NCI-H1694 (cell line): ENCODE measurements at places on chromosomes 2 and 18.

DNA sequence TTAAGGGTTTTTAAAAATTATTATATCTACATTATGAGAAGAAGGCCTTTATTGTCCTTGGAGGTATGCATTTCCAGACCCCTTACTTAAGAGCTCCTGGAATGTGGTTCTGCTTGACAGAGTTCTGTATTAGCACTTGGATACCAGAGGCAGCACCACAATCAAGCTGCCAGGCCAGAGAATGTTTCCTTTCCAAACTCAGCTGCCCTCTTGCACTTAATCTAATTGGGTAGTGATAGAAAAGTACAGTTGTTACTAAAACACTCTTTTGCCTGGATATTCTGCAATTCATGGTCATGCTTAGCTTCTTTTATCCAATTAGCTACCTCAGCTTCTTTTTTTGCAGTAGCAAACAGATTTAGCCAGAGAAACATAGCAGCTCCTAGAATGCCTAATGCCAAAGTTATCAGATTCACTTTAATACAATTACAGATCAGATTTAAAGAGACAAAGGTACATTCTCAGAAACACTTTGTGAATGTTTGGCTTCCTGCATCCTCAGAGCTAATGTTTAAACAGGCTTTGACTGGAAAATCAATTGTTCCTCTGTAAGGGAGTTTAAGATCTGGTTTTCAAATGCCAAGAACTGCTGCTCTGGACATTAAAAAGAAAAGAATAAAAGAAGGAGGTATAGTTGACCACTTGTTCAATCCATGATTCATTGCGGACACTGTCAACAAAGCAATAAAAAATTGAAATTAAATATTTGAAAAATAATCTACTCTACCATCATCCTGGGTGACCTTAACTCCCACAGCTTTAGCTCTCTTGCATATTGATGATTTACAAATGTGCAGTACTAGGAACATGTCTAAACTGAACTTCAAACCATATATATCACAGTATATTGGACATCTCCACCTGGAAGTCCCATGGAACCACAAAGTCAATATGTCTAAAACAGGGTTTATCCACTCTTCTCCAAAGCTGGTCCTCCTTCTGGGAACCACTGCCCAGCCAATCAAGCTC, 12.8 kb downstream of the NOSTRIN start:
- DNase-seq, result no peak

DNA sequence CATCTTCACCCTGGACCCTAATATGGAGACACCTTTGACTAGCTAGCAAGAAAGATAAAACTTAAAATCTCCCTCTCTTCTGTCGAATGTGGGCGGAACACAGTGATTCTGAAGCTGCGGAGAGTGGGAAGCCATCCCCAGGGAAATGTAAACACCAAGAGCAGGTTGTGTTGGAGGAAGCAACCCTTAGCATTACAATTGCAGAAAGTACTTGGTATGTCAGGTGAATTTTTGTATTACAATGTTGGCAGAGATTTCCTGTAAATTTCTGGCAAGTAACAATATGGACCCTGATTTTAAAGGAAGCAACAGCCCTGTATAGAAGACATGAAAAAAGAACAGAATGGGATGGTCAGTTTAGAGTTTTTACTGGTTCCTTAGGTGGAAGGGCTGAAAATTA, 35.8 kb downstream of the TSN start:
- no peak for DNase-seq

GRCh38 chr2:27381577-27382181, 1.1 kb upstream of the ZNF513 start:
- DNase-seq, result no peak

DNA sequence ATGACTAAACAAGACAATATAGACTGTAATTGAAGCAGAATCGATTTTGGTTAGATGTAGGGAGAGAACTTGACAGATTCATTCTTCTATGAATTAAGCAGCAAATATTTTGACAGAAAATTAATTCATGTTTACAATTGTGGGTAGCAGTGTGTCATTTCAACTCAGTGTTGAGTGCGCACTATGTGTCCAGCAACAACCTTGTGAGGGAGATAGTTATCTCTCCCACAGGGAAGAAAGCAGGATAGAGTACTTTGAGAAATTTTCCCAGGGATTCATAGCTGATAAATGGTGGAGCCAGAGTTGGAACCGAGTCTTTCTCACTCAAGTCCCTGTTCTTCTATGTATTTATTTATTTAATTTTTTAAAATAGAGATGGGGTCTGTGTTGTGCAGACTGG, 5.2 kb downstream of the MRPL33 start:
- no peak for DNase-seq

DNA sequence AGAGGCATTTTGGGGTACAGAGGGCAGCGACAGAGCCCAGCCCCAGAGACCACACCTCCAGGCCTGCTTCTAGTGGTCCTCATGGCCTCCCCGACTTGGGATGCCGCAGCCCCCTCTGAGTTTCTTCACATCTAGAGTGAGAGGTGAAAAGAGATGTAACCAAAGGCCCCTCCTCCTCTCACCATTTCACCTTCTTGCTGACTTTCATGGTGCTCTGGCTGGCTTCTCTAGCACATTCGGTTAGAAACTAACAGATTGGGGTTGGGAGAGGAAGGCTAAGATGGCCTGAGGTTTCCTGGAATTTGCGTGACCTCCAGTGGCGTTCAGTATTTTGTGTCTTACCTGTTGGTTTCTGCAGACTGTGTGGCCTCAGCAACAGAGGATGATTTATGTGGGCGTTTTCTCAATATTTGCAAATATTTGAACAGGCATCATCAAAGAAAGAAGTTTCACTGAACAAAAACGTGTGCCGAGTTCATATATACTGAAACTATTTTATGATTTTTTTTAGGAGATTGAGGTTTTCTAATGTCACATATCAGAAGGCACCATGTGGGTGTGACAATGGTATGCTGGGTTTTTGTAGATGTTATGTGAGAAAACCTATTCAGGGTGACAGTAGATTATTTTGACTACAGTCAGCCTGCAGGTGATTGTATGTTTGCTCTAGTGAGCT, 69.9 kb upstream of the BCL2L11 start:
- no peak for DNase-seq

DNA sequence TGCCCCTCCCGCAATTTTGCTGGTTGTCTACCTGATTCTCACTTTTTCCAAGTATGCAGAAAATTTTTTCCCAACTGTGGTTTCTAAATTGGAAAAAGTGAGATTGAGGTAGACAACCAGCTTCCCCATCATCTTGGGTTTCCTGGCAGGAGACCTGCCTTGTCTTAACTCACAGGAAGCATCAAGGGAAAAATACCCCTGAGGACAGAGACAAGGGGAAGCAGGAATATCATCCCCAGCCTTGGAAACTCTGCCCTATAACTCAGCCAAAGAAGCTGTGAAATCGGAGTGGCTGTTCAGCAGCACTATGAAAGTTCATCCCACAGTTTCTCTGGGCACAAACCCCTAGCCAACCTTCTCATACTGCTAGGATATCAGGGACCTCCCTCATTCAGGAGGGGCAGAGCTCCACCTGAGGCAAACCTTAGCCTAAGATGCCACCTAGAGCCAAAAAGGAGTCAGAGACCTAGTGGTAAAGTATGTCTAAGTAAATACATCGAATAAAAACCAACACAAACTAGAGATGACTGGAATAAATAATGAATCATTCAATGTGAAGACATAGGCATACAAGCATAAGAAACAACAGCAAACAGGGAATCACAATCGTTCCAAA, 68.2 kb downstream of the ZSWIM2 start:
- peak; percentile 9 for DNase-seq

DNA sequence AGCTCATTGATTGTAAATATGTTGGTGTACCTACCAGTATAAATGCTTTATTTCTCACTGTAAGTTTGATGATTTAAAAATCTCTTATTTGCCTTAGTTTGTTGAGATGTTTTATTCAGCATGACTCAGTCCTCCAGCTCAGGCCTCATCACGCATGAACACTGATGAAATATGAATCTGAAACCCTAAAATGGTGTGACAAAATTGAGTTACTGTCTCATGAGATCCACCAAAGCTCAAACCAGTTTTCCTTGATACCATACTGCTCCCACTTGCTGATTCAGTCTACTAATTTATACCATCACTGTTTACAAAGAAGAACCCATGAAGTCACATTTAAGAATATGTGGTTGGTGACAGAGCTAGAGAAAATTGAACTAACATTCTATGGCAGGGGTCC, 524.9 kb downstream of the LRRTM4 start:
- DNase-seq, result no peak

GRCh38 chr2:133867166-133867565, 298.9 kb upstream of the NCKAP5 start:
- DNase-seq, result no peak

DNA sequence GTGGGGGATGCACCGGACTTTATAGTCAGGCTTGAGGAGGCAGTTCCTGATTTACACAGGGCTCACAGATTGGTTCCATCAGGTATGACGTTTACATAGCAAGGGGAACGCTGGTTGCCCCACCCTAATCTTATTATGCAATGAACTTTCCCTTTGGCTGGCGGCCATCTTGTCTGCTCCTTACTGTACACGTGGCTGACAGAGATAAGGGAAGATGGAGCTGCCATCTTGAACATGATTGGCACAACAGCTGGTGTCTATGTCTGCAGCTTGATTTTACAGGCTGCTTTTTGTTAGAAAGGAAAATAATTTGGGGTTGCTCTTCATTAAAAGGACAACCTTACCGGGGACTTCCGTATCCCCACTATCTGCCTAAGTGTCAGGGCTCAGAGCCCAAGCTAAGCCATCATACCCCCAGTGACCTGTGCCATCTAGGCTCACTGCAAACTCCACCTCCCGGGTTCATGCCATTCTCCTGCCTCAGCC, 33.5 kb upstream of the ATG16L1 start:
- no peak for DNase-seq

- DNase-seq, result no peak
Observed at GRCh38 chr2:27689424-27689823, 25.7 kb downstream of the SLC4A1AP start.

DNA sequence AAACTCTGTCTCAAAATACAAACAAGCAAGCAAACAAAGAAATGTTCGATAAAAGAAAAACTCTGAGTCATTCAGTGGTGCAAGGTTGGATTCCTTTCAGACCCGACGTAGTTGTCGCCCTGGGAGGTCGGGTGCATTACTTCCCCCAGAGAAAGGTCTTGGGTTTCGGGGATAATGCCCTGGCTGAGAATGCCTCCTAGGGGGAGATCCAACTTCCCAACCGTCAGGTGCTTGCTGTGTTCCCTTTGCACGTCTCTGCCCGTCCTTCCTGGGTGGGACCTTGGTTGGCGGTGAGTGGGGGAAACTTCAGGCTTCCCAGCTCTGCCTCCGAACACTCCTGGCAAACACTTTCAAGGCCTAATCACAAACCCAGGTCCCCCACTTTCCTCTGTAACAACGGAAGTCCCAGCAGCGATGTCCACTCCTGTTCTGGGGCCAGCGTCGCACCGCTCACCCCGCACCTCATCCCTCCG, 609 bp downstream of the TPGS2 start:
- DNase-seq, result no peak

- no peak for DNase-seq
Observed at GRCh38 chr18:79361766-79362522, 33.8 kb upstream of the NFATC1 start.

DNA sequence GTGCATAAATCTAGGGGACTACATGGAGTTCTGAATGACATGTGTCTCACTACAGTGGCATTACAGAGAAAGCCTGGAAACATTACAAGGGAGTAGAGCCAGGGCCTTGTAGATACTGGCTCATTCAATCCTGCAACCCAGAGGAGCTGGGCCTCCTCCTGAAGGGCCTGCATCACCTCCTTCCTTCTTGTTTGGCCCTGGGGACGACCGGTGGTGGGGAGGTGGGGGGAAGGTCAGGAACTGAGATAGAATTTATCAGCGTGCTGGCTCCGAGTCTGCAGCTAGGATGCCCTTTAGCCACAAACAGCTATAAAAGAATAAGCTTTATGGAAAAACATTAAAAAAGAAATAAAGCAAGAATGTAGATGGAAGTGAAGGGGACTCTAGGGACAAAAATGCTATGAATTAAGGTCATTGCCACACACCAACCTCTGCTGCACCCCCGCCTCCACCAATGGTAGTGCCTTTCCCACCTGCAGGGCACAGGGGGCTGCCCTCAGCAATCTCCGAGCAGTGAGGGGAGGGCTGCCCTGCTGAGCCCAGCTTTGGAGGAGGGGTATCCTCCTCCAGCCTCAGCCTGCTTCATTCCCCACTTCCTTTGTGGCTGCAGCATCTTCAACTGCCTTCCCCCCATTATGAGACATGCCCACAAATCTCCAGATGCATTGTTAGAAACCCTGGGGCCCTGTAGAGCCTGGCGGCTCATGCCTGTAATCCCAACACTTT, 149.0 kb downstream of the MSH2 start:
- DNase-seq, result no peak

GRCh38 chr2:191013682-191013931, 364 bp downstream of the STAT1 start:
- DNase-seq, result no peak

DNA sequence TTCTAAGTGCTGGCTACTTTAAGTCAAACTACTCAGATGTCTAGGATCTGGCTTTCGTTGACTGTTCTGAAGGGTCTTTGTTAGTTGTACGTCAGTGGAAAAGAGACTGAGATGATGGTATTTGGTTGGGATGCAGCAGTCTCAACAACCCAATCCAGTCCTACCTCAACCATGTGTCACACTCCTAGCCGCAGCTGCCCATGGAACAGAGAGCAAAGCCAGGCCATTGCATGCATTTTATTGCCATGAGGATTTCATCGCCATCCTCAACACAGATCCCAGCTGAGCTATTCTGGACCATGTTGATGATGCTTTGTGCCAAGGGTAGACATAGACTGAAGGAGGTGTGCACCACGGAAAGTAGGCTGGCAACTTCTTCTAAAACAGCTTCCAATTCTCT, 97.3 kb upstream of the STK39 start:
- no peak for DNase-seq

- DNase-seq, result no peak
Observed at GRCh38 chr2:231919341-231920035, 6.7 kb downstream of the NPPC start.

DNA sequence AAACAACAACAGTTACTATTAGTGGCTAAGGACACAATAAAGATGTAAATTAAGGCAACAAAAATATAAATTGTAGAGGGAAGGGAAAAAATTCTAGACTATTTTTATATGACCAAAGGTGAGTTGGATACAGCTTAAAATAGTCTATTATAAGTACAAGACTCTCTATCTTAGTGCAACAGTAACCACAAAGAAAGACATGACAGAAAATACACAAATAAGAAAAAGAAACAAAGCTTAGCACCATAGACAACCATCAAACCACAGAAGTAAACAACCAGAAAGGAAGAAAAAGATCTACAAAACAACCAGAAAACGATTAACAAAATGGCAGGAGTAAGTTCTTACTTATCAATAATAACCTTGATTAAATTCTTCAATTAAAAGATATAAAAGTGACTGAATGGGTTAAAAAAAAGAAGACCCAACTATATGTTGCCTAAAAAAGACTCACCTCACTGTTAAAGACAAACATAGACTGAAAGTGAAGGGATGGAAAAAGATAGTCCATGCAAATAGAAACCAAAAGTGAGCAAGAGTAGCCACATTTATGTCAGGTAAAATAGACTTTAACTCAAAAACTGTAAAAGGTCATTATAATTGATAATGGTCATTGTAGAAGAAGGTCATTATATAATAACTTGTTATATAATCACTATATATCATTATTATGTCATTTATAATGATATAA, 62.5 kb downstream of the USP40 start:
- DNase-seq, result no peak
